Pons (tissue), 1 donor: ENCODE measurements at places on chromosomes 4 and X.

DNA sequence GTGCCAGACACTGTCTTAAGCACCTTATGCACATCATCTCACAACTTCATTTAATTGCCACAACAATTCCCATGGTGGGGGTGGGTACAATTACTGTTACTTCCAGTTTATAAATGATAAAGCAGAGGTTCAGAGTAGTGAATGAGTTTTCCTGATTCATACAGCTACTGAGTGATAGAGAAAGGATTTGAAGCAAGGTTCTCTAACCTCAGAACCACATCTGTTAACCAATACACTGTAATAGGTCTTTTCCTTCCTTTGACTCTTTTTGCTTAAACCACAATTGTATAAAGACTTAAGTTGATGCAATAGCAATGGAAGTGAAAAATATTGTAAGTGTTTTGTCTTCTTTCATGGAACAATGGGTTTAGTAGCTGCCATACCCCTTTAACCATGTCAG, 43.5 kb upstream of the PAK3 start:
- no peak for DNase-seq

- DNase-seq = no peak
Observed at GRCh38 chr4:129806986-129807385, 711.0 kb downstream of the C4orf33 start.

DNA sequence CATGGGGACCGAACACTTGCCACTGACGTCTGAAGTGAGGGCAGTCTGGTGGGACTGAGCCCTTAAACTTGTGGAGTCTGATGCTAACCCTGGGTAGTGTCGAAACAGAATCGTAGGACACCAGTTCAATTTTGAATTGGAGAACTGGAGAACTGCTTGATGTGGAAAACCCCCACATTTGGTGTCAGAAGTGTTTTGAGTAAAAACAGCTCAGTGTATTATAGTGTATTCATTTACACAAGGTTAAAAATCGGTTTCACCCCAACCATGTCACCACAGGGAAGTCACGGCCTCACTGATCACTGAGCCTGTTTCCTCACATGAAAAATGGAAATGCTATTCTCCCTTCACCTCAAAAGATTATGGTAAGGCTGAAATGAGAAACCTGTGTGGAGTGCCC, 21.9 kb downstream of the PIN4 start:
- DNase-seq = no peak

GRCh38 chrX:17644001-17644400, 93.3 kb upstream of the SCML1 start:
- DNase-seq = no peak

DNA sequence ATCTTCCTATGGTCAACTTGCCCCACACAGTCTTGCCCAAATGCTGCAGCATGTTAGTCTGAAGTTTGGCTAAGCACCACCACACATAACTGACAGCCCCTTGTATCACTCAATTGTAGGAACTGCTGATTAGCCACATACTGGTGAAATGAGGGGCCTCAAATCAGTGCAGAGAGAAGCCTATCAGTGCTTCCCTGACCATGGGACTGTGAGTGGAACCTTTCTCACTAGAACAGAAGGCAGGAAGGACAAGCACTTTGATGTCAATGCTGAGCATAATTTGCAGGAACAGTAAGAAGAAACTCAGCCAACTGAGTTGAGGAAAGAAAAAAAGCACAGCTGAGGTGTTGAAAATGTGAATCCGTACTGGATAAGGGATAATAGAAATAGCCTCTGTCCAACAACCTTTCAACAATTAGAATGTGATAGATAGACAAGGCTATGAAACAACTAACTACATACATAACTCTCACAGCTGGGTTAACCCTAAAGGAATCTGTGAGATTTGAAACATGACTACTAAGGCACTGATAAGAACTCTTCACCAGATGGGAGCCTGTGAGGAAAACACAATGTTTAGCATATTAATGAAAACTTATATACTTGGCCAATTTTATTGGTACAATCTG, 136.6 kb upstream of the SH3RF1 start:
- DNase-seq = no peak
